NCI-H1436 (cell line): ENCODE measurements at places on chromosomes 4 and X.

DNA sequence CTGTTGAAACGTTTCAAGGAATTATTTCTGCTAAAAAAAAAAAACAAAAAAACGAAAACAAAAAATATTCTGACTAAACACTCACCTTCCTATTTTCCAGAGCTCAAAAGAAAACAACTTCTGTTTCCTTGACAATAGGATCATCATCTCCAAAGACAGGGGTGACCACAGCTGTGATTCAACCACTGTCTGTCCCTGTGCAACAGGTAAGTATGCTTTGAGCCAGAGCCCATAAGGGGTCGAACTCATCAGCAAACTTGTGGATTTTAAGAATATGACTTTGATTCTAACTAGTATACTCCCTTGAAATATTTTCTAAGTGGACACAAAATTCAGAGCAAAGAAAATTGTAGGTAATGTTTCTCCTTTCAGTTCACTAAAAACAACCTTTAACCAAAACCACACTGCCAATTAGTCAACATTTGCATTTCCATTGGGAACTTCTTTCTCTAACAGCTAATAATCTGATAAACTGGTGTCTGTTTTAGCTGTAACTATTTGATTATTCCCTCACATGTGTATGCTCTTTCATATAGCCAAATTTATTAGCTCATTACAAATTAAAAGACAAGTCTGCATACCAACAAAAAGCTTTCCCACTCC lies 186.1 kb downstream of the PALLD start:
- no peak for DNase-seq

- no peak for DNase-seq
These were observed 82.5 kb upstream of the GC start for GRCh38 chr4:71866212-71866885.

- DNase-seq: no peak
These were observed 50.3 kb upstream of the HHIP start for GRCh38 chr4:144595681-144596080.

GRCh38 chr4:122930862-122931261 lies 8.5 kb upstream of the NUDT6 start:
- no peak for DNase-seq

DNA sequence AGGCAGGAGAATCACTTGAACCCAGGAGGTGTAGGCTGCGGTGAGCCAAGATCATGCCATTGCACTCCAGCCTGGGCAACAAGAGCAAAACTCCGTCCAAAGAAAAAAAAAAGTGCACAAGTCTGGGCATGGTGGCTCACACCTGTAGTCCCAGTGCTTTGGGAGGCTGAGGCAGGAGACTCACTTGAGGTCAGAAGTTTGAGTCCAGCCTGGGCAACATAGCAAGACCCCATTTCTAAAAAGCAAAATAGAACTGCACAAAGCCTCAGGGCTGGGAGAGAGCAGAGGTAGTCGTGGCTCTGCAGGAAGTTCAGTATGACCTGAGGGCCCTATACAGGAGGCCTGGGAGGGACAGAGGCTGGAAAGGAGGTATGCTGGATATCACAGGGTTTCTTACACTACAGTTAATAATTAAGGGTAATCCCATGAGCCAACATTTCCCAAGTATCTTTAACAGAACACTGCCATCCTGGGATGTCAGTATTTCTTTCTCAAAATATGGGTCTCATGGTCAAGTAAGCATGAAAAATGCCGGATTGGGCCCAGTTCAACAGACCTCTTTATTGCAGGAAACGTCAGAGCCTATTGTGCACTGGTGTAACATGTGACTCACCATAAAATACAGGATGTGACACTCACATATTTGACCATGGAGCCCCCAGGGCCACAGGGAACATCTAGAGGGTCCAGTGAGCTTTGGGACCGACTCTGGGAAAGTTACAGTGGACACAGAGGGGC lies 37.8 kb downstream of the ACSL1 start:
- no peak for DNase-seq
